ENCODE measurements at places on chromosomes 13 and 19.
A peak's percentile ranks its signal among the peaks of the same experiment; 100 is the strongest.

GRCh38 chr13:96052656-96053002 is 572 bp downstream of the UGGT2 start:
- no peak overlapping the region for H3K27ac ChIP-seq
- no peaks in the 10 kb centered on the region for H3K27me3 ChIP-seq
- no peaks in the 10 kb centered on the region for H3K36me3 ChIP-seq

DNA sequence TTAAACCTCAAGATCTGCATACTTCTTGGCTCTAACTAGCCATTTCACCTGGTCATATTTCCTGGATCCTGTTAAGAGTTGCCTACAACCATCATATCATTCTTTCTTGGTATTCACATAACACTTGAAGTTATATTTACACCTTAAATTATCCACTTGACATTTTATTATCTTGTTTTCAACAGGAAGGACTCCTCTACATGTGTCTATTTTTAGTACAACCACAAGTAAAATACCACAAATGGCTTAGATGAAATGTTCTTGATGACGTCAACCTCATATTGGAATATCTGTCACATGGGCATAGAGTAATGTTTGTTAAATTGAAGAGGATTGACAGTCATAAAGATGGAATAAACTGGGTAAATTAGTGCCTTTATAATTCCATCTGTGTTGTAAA is 9.4 kb downstream of the PCDH20 start:
- no peaks in the 10 kb centered on the region for H3K4me1 ChIP-seq
- DNase-seq, result no peak
- no peak overlapping the region for H3K4me3 ChIP-seq
- no peaks in the 10 kb centered on the region for H3K36me3 ChIP-seq

DNA sequence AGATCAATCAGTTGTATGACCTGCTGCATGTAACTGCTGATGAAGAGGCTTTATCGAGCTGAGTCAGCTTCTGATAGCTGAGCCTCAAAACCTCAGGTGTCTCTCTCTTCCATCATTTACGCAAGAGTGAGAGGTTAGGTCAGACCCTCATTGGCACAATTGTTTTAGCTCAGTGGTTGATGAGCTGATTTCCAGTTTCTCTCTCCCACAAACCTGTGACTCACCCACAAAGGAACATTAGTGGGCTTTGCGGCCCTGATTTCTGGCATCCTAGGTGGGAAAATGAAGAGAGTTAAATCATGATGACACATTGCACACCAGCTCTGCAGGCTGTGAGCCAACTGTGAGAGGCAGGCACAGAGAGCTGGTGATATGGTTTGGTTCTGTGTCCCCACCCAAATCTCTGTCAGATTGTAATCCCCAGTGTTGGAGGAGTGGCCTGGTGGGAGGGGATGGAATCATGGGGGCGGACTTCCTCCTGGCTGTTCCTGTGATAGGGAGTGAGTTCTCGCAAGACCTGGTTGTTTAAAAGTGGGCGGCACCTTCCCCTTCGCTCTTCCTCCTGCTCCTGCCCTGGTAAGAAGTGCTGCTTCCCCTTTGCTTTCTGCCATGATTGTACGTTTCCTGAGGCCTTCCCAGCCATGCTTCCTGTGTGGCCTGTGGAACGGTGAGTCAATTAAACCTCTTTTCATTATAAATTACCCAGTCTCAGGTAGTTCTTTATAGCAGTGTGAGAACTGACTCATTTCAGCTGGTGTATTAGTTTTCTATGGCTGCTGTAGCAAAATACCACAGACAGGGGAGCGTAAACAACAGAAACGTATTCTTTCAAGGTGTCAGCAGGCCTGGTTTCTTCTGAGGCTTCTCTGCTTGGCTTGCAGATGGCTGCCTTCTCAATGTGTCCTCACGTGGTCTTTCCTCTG is 33.5 kb upstream of the TMTC4 start:
- no peaks in the 10 kb centered on the region for H3K27me3 ChIP-seq
- DNase-seq, result no peak
- H3K27ac ChIP-seq, result no peak overlapping the region
- H3K4me1 ChIP-seq, result no peaks in the 10 kb centered on the region
- H3K36me3 ChIP-seq, result no peaks in the 10 kb centered on the region
- H3K4me3 ChIP-seq, result no peak overlapping the region

GRCh38 chr13:40640845-40641458 is 25.5 kb downstream of the FOXO1 start:
- H3K4me3 ChIP-seq, result no peak overlapping the region
- no peak for DNase-seq
- no peak overlapping the region for H3K27ac ChIP-seq
- H3K27me3 ChIP-seq, result no peaks in the 10 kb centered on the region
- no peaks in the 10 kb centered on the region for H3K36me3 ChIP-seq

DNA sequence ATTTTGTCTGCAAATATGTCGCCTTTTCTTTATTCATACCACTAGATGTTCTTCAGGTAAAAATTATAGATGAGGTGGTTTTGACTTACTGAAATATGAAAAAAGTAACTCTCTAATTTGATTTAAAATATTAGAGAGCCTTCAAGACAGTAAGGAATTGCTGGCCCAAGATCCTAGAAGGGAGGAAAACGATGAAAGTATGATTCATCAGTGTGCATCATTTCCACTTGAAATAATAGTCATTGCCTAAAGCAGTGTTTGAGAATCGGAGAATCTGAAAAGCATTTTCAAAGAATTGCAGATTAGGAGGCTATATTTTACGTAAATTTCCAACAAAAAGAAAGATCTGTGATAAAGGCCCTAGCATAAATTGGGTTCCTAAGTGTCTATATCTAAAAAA is 1707.9 kb upstream of the PRR20A start:
- H3K27me3 ChIP-seq, result no peaks in the 10 kb centered on the region
- DNase-seq, result no peak
- no peak overlapping the region for H3K27ac ChIP-seq
- H3K4me1 ChIP-seq, result no peaks in the 10 kb centered on the region
- no peaks in the 10 kb centered on the region for H3K36me3 ChIP-seq

- H3K4me3 ChIP-seq, result no peak overlapping the region
- no peak for DNase-seq
- H3K27ac ChIP-seq, result no peak overlapping the region
- H3K4me1 ChIP-seq, result peaks cover 16% of the 10 kb centered on the region
- H3K27me3 ChIP-seq, result no peaks in the 10 kb centered on the region
Observed at GRCh38 chr13:73932091-73932490, 202.1 kb downstream of the KLF12 start.

- H3K36me3 ChIP-seq, result no peaks in the 10 kb centered on the region
- no peak for DNase-seq
- peaks cover 25% of the 10 kb centered on the region for H3K4me1 ChIP-seq
- no peak overlapping the region for H3K4me3 ChIP-seq
Observed at GRCh38 chr13:99990126-99990977, 8.8 kb downstream of the ZIC2 start.

- no peak for DNase-seq
- no peaks in the 10 kb centered on the region for H3K36me3 ChIP-seq
- H3K4me1 ChIP-seq, result no peaks in the 10 kb centered on the region
- H3K27me3 ChIP-seq, result no peaks in the 10 kb centered on the region
Observed at GRCh38 chr13:65090186-65090585, 2139.9 kb downstream of the PCDH9 start.

DNA sequence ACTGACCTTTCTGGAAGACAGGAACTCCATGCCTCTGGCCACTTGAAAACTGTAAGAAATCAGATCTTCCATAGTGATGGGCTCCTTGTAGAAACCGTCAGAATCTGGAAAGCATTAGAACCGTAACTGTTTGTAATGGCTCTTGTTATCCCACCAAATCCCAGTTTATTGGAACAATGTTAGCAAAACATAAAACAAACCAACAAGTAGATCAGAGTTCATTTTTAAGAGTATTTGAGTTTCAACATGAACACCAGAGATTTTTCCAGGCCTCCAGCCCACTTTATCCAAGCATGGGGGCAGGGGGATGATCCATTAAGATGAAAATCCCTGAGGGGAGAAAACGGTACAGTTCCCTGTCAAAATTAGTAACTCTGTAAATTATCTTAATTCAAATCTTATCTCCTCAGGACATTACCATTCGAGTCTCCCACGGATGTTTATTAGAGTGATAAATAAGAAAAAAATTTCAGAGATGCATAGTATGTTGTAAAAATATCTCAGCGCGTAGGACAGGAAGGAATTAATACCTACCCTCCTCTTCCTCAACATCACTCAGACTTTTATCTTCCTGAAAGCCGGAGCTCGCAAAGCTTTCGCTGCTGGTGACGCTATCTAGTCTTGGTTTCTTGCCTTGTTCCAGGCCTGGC is 172.5 kb downstream of the FLT1 start:
- no peaks in the 10 kb centered on the region for H3K27me3 ChIP-seq
- no peak overlapping the region for H3K4me3 ChIP-seq
- no peaks in the 10 kb centered on the region for H3K4me1 ChIP-seq
- H3K36me3 ChIP-seq, result no peaks in the 10 kb centered on the region
- no peak overlapping the region for H3K27ac ChIP-seq

DNA sequence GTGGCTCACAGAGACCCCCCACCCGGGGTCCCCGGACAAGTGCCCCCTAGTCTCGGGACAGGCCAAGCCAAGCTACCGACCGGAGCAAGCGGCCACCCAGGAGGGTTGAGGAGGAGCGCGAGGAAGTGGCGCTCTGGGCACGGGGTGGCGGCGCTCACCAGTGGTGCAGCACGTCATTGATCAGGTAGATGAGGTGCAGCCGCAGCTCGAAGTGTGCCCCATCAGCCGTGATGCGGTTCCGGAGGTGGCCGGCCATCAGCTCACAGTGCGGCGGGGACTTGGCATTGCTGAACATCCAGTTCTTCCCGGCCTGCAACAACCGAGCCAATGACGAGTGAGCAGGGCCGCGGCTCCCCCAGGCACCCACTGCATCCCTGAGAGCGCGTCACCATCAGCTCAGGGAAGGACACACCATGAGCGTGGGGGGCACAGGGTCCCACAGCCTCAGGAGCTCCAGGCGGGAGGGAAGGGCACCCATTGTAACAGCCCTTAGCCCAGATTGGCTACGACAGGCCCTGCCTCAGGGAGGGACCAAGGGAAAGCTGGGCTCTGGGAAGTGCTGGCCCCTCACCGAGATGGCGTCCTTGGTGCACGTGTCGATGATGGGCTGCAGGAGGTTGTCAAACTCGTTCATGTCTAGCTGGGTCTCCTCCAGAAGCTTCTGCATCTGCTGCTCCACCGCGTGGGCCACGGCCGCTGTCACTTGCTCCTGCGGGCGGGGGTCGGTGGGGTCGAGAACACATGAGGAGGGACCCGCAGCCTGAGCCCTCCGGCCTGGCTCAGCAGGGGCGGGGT is 9.6 kb downstream of the CHERP start:
- H3K27ac ChIP-seq, result no peak overlapping the region
- no peak overlapping the region for H3K4me3 ChIP-seq
- DNase-seq, result no peak
- H3K27me3 ChIP-seq, result no peaks in the 10 kb centered on the region
- H3K36me3 ChIP-seq, result peaks cover 31% of the 10 kb centered on the region

GRCh38 chr19:51796195-51796679 is 1.3 kb downstream of the FPR3 start:
- H3K27ac ChIP-seq, result no peak overlapping the region
- no peaks in the 10 kb centered on the region for H3K27me3 ChIP-seq
- no peaks in the 10 kb centered on the region for H3K36me3 ChIP-seq
- DNase-seq, result no peak
- no peak overlapping the region for H3K4me3 ChIP-seq
- H3K4me1 ChIP-seq, result no peaks in the 10 kb centered on the region

- no peaks in the 10 kb centered on the region for H3K36me3 ChIP-seq
- no peak for DNase-seq
- peaks cover 43% of the 10 kb centered on the region for H3K4me1 ChIP-seq
- peak overlapping the region; percentile 49 for H3K27ac ChIP-seq
Observed at GRCh38 chr19:4059891-4060620, 6.6 kb downstream of the ZBTB7A start.

DNA sequence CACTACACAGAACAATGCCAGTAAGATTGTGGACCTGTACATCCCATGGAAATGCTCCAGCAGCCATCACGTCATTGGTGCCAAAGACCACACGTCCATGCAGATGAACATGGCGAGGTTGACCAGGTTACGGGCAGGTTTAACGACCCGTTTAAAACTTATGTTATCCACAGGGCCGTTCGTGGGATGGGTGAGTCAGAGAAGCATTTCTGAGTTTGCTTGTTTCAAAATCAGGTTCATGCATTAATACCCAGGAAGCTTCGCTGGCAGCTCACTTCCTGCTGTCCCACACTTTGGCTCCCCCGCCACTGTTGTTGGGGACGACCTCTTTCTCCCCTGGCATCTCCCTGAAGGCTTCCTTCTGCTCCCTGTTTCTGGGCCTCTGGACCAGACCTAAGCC is 194.1 kb downstream of the USP12 start:
- H3K27me3 ChIP-seq, result no peaks in the 10 kb centered on the region
- no peak for DNase-seq
- no peaks in the 10 kb centered on the region for H3K4me1 ChIP-seq

DNA sequence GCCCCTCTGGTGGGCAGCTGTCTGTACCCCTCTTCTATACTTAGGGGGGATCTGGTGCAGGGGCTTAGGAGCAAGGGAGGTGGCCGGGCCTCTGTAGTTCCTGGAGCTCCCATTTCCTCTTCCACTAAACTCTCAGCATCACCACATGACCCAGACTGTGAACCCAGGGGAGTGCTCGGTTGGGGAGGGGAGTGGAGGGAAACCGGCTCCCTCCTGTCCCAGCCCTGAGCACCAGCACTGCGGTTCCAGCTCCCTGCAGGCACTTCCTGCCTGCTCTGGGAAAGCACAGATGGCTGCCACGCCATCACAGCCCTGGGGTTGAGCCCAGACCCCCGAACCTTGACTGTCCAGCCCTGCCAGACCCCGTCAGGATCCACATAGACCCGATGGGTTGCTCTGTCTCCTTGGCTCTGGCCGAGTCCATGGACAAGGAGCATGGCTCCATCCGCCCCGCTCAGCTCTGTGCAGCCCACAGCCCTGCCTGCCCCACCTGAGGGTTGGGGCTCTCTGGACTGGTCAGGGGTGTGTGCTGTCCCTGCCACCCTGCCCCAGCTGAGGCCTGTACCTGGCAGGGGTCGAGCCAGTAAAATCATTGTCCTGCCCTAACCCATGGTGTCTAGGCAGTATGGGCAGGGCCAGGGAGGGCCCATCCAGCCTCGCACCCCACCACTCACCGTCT is 36.0 kb upstream of the SLC7A10 start:
- peaks cover 7% of the 10 kb centered on the region for H3K4me1 ChIP-seq
- no peaks in the 10 kb centered on the region for H3K36me3 ChIP-seq
- no peak overlapping the region for H3K4me3 ChIP-seq
- H3K27ac ChIP-seq, result no peak overlapping the region
- no peak for DNase-seq

GRCh38 chr13:36418022-36418805 is 14.1 kb upstream of the CCNA1 start:
- no peaks in the 10 kb centered on the region for H3K4me1 ChIP-seq
- DNase-seq, result no peak
- no peak overlapping the region for H3K27ac ChIP-seq
- no peaks in the 10 kb centered on the region for H3K36me3 ChIP-seq
- H3K27me3 ChIP-seq, result no peaks in the 10 kb centered on the region

- no peak for DNase-seq
- H3K27me3 ChIP-seq, result no peaks in the 10 kb centered on the region
- no peak overlapping the region for H3K4me3 ChIP-seq
- H3K4me1 ChIP-seq, result no peaks in the 10 kb centered on the region
- H3K27ac ChIP-seq, result no peak overlapping the region
Observed at GRCh38 chr13:28239374-28239773, 101.0 kb downstream of the PAN3 start.
